Thyroid gland (tissue), 4 donors: ENCODE measurements at places on chromosomes 12 and 14.
A peak's percentile ranks its signal among the peaks of the same experiment; 100 is the strongest.

GRCh38 chr12:53984901-53985691 is at the start of gene HOXC10:
TSS of gene HOXC10 (plus strand) at chr12:53985146. CDS start at chr12:53985260, 114 bp downstream.
- DNase-seq, result peak; percentile 65

GRCh38 chr12:131442337-131442918 is 268.5 kb upstream of the SFSWAP start:
- DNase-seq, result no peak

DNA sequence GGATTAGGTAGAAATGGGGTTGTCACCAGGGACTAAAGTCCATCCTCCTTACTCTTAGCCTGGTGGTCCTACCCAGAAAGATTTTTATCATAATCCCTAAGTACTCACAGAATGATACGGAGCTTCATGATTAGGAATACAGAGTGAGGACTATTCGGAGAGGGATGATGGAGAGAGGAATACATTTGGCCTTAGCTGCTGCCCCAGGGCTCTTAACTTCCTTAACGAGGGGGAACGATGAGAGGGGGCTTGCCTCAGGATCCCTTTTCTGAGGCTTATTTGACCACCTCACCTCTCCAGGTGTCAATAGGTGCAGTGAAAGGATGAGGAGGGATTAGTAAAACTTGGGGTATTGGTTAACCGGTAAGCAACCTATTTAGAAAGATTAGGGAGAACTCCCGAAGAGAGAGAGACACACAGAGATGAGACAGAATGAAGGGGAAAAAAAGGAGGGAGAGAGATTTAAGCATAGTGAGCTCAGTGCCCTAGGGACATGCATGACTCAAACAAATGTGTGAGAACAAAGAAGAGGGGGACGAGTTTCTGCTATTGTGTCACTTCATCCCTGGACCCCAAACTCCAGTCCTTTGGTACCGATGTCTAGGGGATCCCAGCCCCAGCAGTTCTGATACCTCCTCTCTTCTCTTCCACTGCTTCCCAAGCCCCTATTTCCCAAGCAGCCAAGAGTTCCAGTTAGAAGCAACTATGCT is 1.1 kb downstream of the NFE2 start:
- no peak for DNase-seq

DNA sequence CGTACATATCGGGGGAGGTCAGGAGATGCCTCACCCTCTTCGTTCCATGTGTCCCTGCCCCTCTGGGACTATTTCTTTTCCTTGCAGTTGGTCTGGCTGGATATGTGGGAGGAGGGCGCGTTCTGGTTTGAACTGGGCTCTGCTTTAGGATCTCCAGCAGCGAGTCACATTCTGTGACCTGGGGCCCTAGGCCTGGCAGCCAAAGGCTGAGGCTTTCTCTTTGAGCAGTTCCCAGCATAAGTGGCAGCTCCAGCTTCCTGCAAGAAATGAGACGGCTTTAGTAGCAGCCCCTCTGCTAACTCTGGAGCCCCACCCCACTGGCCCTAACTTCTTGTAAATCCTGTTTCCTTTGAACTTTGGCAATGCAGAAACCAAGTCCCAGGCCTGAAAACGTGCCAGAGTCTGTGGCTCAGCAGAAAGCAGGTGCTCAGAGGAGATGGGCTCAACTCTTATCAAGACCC is 274.8 kb downstream of the DPF3 start:
- no peak for DNase-seq

DNA sequence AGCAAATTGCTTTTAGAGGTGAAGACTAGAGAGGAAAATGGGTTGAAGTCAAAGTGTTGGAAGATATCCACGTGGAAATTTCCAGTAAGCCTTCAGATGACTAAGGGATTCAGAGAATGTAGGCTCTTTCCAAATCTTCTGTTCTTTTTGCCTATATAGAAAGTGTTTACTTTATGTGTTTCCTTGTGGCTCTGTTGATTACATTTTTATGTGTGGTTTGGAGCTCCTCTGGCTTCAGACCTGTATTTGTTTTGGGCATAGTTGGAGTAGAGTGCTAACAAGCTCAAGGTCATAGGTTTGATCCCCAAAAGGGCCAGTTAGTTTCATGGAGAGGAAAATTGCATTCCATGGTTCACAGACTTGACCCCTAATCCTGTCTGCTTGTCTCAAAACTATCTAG is 91.9 kb downstream of the IGF1 start:
- DNase-seq, result no peak

DNA sequence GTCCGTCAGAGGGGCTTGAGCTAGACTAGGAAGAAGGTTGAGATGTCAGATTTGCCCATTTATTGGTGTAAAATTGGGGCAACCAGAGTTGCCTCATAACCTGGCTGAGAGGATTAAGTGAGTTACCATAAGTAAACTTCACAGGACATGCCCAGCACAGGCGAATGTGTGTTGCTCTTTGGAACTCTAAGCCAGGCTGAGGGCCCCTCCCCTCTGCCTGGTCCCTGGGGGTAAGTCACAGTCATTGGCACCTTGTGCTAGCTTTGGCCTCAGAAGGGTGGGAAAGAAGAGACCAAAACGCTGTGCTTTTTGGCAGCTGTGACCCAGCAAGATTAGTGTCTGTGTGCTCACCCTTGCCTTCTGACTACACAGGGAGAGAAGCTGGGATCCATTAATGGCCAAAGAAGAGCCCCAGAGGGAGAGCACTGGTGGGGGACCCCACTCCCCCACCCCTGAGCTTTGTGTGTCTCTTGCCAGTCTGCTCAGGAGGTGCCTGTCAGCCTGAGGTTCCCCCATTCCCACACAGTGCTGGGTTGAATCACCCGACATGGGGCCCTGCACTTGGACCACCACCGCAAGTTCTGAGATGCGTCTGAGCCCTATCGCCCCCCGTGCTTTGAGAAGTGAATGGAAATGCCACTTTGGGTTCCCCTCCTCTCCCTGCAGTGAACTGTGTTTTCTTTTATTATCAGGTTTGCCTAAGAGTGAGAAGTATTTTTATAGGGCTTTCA is 74.1 kb downstream of the CACNA1C start:
- no peak for DNase-seq

DNA sequence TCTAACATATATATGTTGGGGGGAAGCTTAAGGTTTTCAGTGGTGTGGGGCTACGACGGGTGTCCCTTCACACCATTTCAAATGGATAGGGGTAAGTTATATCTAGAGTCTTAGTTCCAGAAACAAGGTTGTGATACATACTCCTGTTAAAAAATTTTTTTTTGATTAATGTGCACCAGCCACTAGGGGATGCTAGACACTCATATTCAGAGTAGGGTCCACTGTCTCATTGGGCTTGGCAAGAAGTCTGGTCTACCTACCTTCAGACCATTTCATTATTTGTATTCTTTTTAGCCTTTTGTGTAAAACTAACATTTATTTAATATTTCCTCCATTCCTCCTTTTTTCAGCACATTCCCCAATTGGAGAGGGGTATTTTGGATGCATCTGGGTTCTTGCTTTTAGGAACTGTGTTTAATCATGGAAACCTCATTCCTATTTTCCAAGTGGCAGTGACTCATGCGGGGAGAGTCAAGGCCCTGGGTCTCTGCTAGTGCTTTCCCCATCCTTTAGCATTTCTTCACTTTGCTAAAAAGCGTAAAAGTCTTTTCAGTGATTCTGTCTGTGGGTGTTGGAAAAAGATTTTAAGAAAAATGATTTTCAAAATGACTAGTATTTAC is 33.4 kb downstream of the ANO4 start:
- no peak for DNase-seq

DNA sequence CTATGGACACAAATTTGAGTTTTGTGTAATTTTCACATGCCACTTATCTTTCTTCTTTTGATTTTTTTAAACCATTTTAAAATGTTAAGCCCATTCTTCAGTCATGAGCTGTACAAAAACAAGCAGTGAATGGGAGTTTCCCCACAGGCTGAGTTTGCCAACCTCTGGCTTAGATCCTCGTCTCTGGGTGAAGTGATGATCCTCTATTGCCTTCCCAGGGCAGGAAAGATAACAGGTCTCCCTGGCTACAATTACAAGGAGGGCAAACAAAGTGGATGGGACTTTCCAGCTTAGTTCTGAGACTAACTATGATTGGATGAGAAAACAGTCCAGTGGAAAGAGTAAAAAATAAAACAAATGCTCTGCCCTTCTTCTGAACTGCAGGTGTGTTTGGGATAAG is 203.7 kb downstream of the SPTSSA start:
- DNase-seq, result no peak

- DNase-seq, result peak; percentile 35
Measured at GRCh38 chr12:83016218-83016835, 329.6 kb downstream of the TMTC2 start.

DNA sequence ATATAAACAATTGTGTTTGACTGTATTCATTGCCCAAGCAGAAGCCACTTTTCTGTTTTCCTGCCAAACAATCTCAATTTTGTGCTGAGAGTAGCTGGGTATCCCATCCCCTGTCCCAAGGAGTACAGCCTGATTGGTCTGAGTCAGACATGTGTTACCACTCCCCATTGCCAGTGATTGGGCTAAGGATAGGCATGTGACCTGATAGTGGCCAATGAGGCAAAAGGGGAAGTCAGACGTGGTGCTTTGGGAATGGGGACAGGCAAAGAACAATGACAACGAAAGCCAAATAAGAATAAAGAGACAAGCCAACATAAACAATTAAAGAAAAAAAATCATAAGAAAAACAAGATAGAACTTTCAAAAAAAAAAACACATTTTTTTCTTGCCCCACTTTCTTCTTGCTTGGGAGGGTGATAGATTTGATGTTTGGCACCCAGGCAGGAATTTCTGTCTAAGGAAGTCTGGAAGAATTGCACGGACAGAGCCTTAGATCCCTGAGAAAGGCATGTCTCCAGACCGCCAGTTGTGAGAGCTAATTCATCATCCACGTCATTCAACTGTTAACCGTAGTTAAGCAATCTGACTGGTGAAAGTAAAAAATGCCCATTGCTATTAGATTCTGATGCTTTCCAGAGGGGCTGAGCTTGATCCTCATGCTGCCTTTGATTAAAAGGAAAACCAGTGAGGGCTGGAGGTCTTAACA is 626.6 kb upstream of the TMEM132C start:
- no peak for DNase-seq
